Spinal cord (tissue), 10 donors: ENCODE measurements at places on chromosomes 4 and X.

DNA sequence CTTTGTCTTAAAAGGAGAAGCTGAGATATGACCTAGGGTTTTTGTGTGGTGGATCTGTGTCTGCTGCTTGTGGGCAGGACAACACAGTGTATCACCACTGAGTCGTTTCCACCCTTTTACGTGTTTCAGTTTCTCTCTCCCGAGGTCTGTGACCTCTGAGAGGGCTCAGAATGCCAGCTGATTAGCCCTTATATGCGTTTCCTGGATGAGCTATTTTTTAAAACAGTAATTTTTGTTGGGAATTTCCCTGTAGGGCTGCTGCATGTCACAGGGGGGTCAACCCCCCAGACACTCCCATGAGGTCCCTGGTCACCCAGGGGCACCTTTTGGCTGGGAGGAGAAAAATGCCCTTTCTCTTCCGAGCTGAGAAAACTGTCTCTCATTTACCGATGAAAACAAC is 170.4 kb upstream of the CASK start:
- no peak for DNase-seq

GRCh38 chr4:118730683-118731082 is 45.5 kb downstream of the METTL14 start:
- DNase-seq: no peak

DNA sequence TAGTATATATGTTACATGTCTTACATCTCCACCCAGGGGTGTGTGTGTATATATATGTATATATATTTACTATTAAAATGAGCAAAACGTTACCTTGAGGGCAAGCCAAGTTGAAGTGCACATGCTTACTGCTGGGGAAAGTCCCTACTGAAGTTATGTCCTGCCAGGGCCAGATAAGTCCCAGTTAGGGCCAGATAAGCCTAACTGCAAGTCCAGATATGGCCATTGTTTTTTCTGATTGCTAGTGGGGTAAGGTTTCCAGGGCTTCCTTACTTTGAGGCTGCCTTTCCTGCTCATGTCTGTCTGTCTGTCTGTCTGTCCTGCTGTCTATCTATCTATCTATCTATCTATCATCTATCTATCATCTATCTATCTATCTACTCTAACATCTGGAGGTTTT is 19.3 kb upstream of the ZNF81 start:
- no peak for DNase-seq

GRCh38 chrX:21847342-21847741 is 7.9 kb downstream of the MBTPS2 start:
- DNase-seq: no peak

- DNase-seq: no peak
These were observed 64.9 kb downstream of the SORCS2 start for GRCh38 chr4:7256984-7257810.

DNA sequence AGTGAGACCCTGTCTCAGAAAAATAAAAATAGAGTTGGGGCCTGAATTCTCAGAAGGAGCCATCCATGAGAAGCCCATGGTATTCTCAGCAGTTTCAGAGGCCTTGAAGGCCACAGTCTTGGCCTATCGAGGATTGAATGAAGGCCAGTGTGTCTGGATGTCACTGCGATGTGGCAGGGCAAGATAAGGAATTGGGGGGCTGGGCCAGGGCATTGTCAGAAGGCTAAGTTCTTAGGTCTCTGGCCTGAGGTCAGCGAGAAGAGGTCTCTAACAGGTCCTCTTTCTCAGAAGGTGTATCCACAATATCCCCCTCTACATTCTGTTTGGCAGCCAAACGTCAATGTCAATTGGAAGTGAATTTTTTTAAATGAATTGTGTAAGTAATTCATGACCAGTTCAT is 5.7 kb downstream of the ZNF275 start:
- no peak for DNase-seq

DNA sequence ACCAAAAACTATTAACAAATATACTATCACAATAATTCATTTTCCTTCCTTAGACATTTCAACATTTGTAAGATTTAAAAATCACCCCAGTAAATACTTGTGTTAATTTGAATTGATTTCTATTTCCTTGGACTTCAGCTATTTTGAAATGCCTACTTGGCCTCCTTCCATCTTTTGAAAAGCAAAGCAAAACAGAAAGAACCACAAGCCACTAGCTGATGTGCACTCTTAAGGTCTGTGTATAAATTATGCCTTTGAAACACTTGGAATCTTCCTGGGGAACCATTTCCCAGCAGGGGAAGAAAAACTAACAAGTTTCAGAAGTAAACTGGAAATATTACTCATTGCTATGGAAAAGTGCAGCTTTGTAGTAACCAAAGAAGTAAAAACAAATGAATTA is 139.8 kb downstream of the CLCN4 start:
- peak; percentile 11 for DNase-seq
